Lung (tissue), 17 donors: ENCODE measurements at places on chromosomes 2 and 18. TPM values are rescaled to one million over a fixed set of nuclear protein-coding genes. Genes with fewer than 3 reads are reported as not detected.

- DNase-seq = no peak
These were observed 30.1 kb downstream of the INO80C start for GRCh38 chr18:35467624-35468016.

GRCh38 chr2:26469092-26469710 is 8.7 kb downstream of the OTOF start:
- no peak for DNase-seq

GRCh38 chr18:50706651-50707050 is 113.2 kb downstream of the MRO start:
- DNase-seq = no peak

GRCh38 chr2:144703852-144704708 is 184.2 kb upstream of the ZEB2 start:
- peak; percentile 10 for DNase-seq

DNA sequence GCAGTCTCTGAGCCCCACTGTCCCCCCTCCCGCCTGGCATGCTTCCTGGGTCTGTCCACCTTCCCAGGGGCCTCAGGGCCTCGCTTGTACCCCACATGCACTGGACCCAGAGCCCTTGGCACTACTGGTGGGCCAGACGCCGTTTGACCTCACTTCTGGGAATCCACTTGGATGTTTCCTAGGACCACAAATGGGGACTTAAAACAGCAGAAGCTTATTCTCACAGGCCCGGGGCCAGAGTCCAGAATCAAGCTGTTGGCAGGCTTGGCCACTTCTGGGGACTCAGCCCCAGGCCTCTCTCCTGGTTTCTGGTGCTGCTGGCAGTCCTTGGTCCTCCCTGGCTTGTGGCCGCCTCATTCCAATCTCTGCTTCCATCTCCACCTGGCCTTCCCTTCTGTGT is 19.6 kb downstream of the ANO7 start:
- DNase-seq = no peak

DNA sequence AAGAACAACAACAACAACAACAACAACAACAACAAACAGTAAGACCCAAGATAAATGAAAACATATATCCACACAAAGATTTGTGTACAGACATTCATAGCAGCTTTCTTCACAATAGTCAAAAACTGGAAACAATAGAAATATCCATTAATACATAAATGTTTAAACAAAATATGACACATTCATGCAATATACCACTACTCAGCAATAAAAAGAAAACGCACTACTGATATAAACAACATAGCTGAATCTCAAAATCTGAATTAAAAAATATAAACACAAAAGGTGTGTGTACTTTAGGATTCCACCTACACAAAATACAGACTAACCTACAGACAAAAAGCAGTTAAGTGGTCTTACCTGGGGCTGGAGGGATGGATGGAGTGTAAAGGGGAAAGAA is 42.1 kb downstream of the DOK1 start:
- no peak for DNase-seq

GRCh38 chr2:129117434-129117833 is 798.8 kb upstream of the HS6ST1 start:
- DNase-seq = no peak

DNA sequence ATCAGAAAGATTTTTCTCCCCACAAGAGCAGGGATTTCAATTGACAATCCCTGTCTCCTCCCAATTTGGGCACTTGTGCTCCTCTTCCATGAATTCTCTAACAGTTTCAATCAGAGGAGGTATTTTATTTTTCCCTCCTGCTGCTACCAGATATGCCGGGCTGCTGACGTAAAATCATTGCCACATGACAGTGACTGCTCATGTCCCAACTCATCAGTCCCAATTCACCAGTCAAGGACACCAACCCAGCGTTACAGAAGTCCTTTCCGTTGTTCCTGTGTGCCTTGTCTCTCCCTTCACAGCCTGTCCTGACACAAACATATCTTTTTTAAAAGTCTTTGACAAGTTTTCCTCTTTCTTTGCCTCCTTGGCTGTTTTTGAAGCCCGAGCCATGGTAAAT is 540.2 kb downstream of the LRP1B start:
- no peak for DNase-seq

GRCh38 chr2:48173141-48173540 is 266.8 kb upstream of the FBXO11 start:
- DNase-seq = no peak

DNA sequence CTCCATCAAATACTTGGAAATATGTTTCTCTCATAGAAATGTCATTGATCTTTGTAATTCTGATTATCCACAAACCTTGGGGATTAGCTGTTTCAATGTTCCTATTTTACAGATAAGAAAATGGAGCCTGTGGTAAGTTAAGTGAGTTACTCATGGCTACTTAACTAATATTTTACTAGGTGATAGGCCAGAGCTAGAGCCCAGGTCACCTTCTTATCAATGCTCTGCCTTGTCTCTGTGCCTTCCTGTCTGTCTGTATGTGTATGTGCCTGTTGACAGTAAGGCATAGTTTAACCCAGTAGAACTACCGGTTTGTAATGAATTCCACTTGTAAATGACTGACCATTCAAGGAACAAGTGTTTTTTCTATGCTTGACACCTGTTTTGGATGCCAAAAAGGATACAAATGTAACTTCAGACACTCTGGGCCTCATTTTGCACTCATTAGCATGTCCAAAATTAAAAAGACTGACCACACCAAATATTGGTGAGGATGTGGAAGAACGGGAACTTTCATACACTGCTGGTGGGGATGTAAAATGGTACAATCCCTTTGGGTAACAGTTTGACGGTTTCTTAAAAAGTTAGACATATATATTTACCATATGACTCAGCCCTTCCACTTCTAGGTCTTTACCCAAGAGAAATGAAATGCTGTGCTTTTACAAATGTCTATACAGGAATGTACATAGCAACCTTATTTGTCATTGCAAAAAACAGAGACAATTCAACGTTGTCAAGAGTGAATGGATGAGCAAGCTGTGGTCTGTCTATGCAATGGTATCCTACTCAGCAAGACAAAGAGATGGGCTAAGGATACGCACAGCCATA is 19.6 kb upstream of the IL1A start:
- no peak for DNase-seq

DNA sequence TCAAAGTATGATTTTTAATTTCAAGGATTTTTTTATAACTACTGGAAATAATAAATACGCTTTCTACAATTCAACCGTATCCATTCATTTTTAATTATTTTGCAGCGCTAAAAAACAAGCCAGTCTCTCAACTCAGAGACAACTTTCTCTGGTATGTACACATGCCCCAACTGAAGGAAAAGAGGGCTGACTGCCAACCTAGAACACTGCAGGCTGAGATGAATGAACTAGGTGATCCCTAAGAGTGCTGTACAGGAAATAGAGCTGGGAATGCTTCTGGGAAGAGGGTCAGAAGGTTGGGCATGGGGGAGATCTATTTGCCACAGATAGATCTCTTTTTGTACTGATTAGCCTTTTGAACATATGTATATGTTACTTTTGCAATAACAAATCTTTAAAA is 460.1 kb downstream of the NR4A2 start:
- DNase-seq = peak; percentile 9

- DNase-seq = no peak
These were observed 274.0 kb upstream of the FIGN start for GRCh38 chr2:164009756-164010337.

DNA sequence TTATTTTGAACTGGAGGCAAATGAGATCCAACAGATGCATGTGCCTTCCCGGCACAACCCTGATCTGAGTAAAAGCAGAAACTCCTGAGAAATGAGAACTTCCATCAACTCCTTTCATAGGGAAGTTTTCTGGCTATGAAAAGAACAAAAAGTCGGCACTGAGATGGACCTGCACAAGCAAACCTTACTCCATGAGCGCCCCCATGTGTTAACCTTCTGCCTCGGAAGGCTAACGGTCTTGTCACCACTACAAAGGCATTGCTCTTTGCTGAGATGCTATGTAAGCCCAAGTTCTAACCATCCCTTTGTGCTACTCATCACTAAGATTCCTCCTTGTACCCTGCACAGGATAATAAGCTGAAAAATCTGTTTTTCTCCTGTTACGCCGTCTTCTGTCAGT is 57.3 kb upstream of the SULT1C3 start:
- DNase-seq = no peak

DNA sequence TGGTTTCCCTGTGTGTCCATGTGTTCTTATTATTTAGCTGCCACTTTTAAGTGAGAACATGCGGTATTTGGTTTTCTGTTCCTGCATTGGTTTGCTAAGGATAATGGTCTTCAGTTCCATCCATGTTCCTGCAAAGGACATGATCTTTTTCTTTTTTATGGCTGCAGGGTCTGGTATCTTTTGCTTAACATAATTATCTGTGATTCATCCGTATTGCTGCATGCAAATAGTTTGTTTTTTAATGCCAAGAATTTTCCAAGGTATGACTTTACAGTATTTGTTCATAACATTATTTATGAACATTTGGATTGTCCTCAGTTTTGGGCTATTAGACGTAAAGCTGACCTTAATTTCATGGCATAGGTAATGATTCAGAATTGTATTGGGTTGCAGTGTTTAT is 17.8 kb downstream of the GIGYF2 start:
- DNase-seq = no peak

DNA sequence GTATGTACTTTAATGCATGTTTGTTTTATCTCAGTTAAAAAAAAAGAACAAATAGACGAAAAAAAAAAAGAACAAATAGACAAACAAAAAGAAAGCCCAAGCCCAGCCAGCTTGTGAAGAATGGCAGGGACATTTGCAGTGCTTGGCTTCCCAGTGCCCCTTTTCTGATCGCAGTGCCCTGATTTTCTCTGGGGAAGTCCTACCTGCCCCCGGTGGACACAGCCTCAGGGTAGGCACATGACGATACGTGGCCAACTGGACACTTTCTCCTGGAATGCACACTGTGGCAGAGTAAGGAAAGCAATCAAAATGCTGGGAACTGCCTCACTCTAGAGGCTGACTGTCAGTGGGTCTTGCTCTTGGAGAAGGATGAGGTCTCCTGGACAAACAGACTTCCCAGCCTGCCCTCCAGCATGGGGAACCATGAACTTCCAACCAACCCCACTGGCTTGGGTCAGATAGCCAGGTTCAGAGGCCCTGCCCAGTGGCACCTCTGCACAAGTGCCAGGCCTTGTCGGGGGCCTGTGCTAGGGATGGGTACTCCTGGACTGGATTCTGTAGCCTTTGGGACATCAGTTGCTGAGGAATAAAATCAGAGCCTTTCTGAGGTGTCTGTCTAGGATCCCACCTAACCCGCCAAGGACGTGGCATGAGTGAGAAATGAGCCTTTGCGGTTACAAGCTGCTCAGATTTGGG is 76.7 kb downstream of the INHBB start:
- no peak for DNase-seq

DNA sequence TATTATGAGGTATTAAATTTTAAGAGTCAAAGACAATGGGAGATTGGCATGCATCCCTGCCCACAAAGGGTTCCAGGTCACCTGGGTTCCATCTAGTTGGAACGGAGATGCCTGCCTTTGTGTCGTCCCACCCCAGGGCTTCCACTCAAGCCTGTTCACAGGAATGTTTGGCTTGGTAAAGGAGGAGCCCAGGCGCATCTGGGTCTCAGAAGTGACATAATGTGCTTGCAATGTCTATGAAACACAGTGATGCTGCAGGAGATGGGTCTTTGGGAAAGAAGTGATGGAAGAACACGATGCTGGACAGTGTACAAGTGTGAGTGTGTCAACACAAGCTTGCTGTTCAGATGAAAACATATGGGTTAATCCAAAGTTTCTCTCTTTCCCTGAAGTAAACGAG is 49.6 kb upstream of the ZNF396 start:
- DNase-seq = no peak

DNA sequence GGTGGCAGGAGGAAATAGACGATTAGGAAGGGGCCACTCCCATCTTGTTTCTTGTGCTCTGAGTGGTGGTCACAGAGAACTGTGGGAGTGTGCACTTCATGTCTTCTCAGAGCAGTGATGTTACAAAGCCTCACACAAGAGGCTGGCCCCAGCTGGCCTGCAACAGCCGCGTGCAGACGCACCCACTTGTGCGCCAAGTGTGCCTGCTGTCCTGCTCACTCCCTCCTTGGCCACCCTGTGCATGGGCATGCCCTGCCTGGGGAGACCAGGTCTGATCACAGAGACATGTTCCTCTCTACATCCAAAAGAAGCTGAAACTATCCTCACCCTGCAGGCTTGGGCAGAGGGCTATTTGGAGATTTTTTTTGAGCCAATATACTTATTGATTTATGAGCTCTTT is 108.4 kb downstream of the MRO start:
- no peak for DNase-seq

DNA sequence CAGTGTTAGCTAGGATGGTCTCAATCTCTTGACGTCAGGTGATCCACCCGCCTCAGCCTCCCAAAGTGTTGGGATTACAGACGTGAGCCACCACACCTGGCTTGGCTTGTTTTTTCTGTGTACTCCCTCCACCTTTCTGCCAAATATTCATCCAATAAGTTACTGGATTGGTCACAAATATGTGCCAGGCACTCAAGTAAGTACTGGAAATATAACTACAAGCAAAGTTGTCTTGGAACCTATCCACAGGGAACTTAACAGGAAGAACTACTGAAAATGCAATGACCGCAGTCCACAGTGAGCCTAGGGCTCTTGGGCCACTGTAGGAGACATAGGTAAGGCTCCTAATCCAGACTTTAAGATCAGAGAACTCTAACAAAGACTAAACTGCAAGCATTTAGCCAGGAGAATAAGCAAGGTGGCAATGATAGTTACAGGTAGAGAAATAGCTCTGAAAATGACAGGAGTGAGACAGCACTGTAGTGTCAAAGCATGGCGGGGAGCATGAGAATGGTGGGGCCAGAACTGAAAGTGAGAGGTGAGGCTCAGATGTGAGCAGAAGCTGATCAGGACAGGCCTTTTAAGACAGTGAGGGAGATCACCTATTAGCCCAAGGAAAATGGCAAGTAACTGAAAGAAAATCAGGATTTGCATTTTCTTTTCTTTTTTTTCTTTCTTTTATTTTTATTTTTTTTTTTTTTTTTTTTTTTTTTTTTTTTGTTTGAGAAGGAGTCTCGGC is 252.1 kb downstream of the RBM43 start:
- no peak for DNase-seq

DNA sequence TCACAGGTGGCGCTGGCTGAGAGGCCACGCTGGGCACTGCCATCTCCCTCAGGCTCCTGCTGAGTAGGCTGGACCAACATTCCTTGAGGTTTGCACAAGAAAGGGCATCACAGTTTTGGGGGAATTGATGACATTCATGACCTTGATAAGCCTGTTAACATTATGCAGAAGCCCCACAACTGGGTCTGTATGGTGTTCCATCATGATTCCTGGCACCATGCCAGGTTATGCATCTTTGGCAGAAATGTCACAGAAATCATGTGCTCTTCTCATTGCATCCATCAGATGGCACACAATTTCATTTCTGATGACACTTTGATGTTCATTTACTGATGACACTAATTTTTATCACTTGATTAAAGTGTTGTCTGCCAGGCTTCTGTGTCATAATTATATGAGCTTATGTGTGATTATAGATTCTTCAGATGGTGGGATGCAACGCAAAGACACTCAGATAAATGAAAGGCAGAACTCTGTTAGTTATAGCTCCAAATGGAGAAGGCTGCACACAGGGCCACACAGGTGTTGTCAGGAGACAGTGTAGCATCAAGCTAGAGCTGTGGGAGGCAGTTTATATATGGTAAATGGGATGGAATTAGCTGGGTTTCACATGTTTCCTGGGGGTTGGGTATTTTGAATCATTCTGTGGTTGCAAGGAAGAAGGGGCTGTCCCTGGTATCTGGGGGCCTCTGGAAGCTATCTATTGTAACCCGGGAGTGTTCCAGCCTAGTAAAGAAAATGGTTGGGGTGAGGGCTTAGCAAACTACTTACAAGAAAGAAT is 191.3 kb downstream of the SLC39A10 start:
- DNase-seq = no peak

Gene MYOM1
- 0.85 TPM for polyA plus RNA-seq

Gene PDE1A
- polyA plus RNA-seq = 1.7 TPM

Gene IL1F10
- polyA plus RNA-seq = not detected

Gene IL1A
- polyA plus RNA-seq = 1.1 TPM
